NCI-H510A treated with DMSO at 0.1 percent for 48 hours (cell line): ENCODE measurements at places on chromosomes 5 and 9.
A peak's percentile ranks its signal among the peaks of the same experiment; 100 is the strongest.

GRCh38 chr9:136316271-136316751 is 11.0 kb upstream of the GPSM1 start:
- no peak for DNase-seq

DNA sequence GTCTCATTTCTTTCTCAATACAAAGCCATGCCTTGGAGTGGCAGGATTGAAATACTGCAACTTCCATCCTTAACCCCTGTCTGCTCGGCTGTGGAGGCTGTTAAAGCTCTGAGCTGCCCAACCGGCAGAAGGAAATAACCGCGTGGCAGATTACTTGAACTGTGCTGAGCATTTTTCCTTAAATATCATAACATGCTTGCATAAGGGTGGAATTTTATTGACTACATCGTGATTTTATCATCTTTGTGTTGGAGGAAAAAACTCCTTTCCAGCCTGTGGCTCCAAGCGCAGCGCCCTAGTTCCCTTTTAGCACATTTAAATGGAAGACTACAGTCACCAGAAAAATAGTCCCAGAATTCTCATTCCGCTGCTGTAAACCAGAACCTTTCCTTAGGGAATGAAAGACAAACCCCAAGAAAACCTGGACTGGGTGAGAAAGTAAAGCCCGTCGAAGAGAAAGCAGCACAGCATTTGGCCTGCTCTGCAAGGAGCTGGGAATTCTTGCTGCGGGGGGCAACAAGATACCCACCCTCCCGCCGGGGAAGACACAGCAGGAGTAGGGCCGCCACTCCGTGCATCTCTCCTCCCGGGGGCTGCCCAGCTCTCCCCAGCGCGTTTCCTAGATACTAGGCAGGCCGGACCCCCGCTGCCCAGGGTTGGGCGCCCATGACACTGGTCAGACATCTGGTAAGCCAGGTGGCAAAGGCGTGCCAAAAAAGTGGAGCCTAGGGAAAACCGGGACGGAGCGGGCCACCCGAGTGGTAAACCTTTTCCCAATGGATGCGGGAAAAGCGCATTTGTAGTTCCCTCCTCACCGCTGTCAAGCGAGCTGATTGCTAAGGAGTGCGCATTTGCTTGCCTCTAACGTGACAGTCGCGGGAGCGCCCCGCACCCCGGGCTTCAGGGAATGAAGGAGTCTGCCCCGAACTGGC is 1.3 kb downstream of the SHC3 start:
- DNase-seq, result no peak

DNA sequence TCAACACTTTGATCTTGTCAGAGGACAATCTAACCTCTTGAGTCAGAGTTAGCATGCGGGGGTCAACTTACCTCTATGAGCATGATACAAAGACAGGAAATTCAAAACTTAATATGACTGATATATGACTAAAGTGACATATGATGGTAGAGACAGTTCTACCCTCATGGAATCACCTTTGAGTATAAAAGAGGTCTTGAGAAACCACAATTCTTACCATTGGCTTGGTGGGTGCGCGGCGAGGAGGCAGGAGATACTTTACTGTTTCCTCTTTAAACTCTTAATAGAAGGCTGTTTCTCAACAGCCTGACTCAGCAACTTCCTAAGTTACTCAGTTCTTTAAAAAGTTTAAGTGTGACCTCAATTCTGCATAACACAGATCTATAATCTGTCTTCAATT is 372.8 kb downstream of the KIAA0825 start:
- DNase-seq, result no peak

- no peak for DNase-seq
Measured at GRCh38 chr9:20376731-20377375, 245.4 kb downstream of the MLLT3 start.

GRCh38 chr9:3205421-3206095 is 320.2 kb downstream of the RFX3 start:
- DNase-seq, result no peak

GRCh38 chr9:5886114-5886939 is 4.4 kb upstream of the MLANA start:
- DNase-seq, result peak; percentile 53

DNA sequence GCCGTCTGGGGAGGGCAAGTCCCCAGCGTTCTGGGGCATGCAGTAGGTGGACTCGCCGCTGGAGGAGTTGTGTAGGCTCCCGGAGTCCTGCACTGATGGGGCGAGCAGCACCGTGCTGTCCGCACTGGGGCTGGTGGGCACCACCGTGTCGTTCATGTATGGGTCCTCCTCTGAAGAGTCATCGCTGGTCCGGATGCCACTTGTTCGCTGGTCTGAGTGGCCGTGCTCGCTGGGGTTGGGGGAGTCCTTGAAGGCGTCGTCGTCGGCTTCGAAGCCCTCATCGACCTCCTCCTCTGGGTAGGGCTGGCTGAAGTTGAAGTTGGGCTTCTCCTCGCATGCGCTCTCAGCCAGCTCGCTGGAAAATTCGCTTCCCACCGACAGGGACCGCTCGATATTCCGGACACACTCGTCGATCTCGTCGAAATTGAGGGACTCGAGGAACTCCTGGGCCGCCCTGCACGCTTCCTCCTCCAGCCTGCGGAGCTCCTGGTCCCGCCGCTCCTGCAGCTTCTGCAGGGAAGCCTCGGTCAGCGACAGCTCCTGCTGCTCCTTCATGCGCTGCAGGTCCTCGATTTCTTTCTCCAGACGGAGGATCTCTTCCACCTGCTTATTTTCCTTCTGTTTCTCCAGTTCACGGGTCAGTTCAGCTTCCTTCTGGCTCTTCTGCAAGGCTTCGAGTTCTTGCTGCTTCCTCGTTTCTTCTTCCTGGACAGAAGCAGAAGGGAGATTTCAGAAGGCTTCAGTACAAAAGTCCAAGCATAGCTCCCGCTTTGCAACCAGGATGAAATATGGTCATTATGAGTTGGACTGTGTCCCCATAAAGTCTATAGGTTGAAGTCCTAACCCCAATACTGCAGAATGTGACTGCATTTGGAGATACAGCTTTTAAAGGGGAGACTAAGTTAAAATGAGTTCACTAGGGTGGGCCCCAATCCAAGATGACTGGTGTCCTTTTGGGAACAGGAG is 84.6 kb upstream of the RETREG1 start:
- no peak for DNase-seq

- no peak for DNase-seq
Measured at GRCh38 chr5:126542441-126542840, 52.6 kb downstream of the ALDH7A1 start.

DNA sequence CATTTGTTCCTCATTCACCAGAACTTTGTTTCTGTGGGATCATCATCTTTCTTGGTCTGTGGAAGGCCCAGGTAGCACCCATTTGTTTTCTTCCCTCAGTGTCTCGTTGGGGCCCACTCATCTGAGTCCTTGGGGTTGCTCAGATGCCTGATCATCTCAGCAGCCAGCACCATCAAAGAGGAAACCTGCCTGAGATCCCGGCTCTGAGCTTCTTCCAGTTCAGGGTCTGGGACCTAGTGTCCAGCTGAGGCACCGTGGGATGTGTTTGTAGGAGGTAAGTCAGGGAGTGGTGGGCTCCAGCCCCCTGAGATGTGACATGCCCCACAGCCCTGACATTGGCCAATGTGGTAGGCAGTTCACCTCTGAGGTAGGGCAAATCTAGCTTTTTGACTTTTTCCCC is 9.4 kb upstream of the CD180 start:
- no peak for DNase-seq

GRCh38 chr9:137750566-137750965 is 127.0 kb upstream of the CACNA1B start:
- no peak for DNase-seq

DNA sequence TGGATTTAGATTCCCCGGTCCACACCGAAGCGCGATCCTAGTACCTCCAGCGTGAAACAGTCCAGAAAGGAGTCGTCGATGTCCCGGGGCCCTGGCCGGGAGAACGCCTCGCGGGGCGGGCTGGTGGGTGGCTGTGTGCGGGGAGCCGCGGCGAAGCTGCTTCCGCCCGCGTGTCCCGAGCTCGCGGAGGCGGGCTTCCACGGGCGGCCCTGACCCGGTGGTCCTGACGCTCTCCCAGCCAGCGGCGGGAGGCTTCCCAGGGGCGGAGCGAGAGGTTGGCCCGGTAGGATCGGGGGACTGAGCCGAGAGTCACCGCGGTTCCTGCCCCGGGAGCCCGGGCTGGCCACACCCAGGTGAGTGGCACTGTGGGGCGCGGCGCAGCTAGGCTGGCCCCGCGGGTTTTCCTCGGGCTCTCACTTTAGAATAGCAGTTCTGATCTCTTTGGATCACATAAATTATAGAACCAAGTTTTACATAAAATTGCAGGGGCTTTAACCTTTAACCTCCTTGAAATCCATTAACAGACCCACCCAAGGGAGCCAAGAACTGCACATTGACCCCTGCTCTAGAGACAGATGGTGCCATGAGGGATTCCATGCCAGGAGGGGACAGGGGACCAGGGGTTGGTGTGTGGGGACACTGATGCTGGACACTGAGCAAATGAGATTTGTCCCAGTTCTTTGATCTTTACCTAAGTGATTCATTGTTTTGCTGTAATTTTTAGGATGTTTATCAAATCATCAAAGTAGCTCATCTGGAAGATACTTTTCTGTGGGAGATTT is 29.2 kb upstream of the IL31RA start:
- no peak for DNase-seq

DNA sequence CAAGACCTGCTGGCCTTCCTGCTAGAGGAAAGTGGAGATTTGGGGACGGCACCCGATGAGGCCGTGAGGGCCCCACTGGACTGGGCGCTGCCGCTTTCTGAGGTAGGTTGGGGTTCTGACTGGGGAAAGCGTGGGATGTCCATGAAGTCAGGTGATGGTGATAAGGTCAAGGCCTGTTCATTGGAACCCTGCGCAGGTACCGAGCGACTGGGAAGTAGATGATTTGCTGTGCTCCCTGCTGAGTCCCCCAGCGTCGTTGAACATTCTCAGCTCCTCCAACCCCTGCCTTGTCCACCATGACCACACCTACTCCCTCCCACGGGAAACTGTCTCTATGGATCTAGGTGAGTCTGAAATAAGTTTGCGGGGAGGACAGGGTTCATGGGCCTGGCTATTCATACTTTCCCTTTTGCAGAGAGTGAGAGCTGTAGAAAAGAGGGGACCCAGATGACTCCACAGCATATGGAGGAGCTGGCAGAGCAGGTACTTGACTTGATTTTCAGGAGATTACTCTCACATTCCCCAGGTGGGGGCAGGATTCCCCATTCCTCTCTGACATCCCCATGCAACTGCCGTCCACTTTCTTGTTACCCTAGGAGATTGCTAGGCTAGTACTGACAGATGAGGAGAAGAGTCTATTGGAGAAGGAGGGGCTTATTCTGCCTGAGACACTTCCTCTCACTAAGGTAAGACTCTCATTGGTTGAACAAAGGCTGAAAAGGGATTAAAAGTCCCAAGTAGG is 505 bp downstream of the CREB3 start:
- DNase-seq, result peak; percentile 33

DNA sequence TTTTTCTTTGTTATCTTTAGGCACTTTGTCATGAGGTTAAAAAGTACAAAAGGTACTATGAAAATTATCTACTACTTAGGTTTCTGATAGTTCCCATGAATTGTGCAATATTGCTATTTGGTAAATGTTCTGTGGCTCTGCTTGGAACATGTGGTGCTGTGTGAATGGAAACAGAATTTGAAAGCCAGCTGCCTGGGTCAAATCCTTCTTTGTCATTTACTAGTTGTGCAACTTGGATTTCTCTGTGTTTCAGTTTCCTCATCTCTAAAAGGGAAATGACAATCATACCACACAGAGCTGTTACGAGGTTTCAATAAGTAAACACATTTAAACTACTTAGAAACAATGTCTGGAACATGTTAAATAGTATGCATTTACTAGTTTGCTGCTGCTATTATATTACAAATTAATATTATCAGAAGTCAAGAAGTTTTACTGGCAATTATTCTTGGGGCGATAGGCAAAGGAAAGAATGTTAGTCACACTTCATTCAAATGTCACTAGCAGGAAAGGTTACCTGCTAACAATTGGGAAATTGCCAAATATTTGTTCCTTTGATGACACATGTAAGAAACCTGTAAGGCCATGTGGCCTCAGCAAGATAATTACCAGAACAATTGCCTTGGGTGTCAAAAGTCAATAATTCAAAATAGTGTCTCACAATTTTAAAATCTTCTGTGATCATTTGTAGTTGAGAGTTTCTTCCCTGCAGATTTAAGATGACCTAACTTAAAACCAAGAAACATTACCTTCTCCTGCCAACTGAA is 184.8 kb downstream of the KIAA0825 start:
- DNase-seq, result peak; percentile 8
